CD4-positive, alpha-beta memory T cell (primary cell): ENCODE measurements at places on chromosomes 3 and 15. TPM values are rescaled to one million over a fixed set of nuclear protein-coding genes. Genes with fewer than 3 reads are reported as not detected.

DNA sequence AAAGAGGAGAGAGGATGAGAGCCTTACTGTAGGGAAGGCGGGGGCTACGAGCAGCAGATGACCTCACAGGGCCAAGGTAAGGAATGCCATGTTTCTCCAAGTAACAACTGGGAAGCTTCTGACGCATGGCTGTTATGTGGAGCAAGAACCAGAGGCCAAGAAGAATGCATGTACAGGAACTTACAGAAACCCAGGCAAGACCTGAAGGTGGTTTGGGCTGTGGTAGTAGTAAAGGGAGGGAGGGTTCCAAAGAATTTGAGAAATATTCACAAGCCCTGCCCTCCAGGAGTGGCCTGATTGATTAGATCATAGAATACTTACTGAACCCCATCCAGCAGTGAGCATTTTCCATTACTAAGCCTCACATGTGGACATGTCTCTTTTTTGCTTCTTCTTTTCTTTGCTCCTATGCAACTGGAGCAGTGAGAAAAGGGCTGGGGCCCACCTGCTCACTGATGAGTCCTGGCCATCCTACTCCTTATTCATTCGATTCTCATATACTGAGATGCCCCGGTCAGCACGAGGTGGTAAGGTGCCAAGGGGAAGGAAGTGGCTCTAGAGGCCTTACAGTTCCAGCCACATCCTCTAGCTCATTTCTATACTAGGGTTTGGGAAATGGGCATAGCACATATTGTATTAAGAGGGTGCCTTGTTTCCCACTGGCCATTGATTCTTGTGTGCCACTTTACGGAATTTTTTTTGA is 8.3 kb upstream of the SLC12A8 start:
- no peak for DNase-seq

TRIM59 gene
- total RNA-seq = 28.3 TPM

GRCh38 chr15:29194866-29195265 is 74.8 kb downstream of the NSMCE3 start:
- no peak for DNase-seq

- no peak for DNase-seq
Measured at GRCh38 chr3:64104691-64105111, 81.4 kb upstream of the PSMD6 start.

DNA sequence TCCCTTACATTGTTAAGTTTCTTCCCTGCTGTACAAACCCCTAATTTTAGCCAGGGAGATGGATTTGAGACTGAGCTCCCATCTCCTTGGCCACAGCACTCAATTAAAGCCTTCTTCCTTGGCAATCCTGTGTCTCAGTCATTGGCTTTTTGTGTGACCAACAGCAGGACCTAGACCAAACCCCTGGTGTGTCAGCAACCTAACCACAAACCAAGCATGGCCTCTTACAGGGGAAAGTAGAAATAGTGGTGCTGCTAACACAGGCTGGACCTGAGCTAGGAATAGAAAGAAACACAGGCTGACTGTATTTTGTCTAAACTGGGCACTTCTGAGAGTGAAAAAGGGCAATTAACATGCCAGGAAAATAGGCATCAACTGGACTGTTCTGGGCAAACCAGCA is 37.9 kb downstream of the PPCDC start:
- DNase-seq = no peak

GRCh38 chr3:160820022-160820421 is 64.0 kb downstream of the PPM1L start:
- no peak for DNase-seq
